Fibroblast of skin of back (primary cell): ENCODE measurements at places on chromosomes 2 and 18.

GRCh38 chr18:13579874-13580273 is 146.5 kb downstream of the FAM210A start:
- no peak for DNase-seq

DNA sequence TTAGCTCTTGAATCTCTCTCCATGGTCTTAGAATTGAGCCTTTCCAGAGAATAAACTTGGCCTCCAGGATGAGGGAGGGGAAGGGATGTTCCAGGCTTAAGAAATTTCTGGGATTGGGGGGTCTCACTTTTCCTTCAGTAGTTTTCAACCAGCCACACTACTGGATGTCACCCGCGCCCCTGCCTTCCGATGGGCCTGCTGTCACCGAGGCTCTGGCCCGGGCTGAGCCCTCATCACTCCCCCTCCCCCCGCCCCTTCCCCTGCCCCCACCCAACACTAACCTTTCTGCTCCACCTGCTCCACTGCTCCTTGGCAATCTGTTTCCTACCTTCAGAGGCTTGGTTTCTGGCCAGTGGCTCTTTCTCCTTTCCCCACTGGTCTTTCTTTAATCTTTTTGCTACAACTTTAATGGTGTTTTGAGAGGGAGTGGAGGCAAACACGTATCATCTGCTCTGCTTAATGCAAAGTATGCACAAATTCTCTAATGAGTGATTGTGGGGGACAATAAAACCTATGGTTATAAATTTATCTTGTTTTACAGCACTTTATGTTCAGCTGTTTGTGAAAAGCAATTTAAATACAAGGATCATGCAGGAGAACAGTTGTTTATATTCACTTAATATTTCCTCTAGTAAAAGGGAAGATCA is 155.1 kb downstream of the WDSUB1 start:
- DNase-seq, result no peak

DNA sequence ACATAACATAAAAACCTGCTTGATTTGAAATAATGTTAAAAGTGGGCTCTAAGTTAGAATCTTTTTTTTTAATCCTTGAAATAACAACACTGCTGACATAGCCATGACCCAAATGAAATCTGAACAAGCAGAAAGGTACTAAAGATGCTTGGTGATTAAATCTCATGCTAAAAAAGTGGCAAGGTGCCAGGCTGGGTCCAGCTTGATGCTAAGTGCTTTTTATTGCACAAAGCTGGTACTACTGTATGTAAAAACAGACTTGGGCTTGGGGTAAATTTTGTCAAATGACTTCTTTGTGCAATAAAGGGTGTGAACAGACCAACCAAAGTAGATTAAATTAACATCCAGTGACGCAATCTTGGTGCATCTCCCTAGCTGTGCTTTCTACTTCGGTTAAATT is 13.4 kb downstream of the BCL11A start:
- DNase-seq, result no peak

DNA sequence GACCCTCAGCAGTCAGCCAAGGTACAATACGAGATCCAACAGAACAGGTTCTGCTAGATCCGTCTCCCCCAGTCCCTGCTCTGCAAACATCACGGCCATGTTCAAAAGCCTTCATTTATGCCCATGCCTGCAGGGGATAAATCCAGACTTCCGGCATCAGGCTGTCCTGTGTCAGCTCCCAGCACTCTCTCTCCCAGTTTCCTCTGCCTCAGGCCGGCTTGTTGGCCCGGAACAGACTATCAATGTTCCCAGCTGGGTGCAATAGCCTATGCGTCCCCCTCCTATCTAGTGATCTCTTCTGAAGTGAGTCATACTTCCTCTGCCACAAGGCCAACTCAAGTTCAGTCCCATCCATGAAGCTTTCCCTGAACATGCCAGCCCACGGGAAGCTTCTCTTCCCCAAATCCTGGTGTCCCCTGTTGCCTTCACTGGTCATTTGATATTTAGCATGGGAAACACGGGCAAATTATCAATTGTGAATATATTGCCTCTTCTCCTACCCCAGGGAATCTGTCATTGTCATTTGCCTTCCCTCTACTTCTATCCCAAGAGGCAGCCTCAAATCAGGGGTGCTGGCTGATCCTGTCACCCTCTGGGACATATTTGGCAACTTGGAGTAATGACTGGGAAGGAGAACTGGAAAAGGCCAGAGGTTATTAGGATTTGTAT is 51.1 kb downstream of the CAPN13 start:
- DNase-seq, result peak; percentile 65

- no peak for DNase-seq
These were observed 48.3 kb upstream of the ITGA4 start for GRCh38 chr2:181408861-181409260.

GRCh38 chr18:21513741-21514140 is 86.8 kb downstream of the ESCO1 start:
- no peak for DNase-seq

- DNase-seq, result peak; percentile 85
These were observed 36.1 kb downstream of the SPIRE1 start for GRCh38 chr18:12621742-12622306.

GRCh38 chr2:23283-23682 is 23.0 kb downstream of the FAM110C start:
- no peak for DNase-seq

DNA sequence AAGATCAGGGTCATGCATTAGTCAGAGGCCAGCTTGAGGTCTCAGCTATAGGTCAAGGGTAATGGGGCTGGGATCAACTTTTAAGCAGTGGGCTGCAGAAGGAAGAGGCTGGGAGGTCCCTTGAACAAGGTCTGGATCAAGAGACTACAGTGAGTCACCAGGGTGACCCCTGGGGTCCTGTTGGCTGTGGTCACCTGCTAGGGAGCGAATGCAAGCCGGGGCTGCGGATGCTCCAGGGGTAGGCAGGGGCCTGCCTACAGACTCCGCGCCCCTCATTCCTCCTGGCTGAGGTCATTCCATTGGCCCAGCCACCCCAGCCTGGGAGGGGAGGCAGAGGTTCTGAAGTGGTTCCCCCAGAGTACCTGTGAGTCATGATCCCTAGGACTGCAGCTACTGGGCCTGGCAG is 110.4 kb downstream of the CYP26B1 start:
- no peak for DNase-seq

DNA sequence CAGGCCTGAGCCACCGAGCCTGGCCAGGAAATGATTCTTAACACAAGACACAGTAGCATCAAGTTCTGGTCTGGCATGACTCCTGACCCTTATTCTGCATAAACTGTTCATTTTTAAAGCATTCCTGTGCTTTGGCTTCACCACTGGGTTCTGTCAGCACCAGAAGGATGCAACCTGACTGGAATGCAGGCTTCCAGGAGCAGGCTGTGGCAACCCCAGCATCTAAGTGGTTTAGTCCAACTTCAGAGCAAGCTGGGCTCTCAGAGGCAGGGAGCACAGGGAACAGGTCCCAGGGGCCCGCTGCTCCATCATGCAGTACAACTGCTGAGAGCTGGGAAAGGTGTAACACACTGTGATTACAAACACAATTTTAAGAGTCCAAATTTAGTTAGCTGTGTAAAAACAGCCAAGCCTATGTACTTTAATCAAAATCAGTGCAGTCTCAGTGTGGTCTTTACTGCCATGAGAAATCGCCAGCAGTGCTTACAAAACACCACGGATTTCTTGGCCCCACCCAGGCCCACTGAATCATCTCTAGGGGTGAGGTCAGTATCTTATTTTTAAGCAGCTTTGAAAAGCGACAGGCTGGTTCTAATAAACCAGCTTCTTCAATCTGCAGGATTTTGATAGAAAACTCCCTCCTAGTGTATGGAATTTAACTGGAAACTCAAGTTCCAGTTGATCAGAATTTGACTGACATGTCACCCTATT is 44.4 kb upstream of the TMEM182 start:
- DNase-seq, result peak; percentile 57

DNA sequence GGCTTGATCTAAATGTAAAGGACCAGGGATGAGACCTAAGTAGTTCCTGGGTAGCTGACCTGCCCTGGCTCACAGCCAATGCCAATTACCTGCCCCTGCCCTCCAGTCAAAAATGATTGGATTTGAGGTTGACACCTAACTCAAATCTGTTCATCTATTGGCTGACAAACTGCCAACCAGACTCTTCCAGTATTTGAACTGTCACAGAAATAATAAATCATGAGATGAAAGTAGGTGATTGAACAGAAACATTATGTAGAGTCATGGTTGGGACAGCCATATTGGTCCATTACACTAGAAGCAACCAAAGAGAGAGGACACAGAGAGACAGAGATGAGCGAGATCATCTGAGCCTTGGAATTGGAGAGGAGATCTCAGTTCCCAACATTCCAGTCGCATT is 109.1 kb downstream of the ATL2 start:
- DNase-seq, result peak; percentile 25

DNA sequence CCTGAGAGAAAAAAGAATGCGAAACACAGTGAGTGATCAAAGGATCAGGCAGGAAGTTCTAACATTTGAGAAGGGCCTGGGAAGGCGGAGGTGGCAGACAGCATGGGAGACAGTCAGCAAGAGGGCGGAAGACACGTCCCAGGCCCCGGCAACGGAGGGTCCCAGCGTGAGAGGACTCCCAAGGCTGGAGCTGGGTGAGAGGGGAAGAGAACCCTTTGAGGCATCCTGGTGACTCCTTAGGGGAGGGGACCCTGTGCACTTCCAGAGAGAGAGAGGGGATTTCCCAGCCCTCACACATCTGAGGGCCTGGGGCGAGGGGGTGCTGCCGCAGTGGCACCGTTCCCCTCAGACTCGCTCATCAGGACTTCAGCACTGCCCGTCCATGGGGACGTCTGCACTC is 133.4 kb downstream of the RTP5 start:
- no peak for DNase-seq

- peak; percentile 45 for DNase-seq
These were observed 21.9 kb downstream of the MRPL35 start for GRCh38 chr2:86221066-86221684.

GRCh38 chr2:18123577-18123976 is 245.1 kb downstream of the KCNS3 start:
- no peak for DNase-seq

- DNase-seq, result no peak
These were observed 155.7 kb downstream of the DYSF start for GRCh38 chr2:71609029-71609428.

GRCh38 chr2:142974288-142975024 is 97.0 kb downstream of the KYNU start:
- peak; percentile 70 for DNase-seq

- DNase-seq, result no peak
These were observed 1.4 kb downstream of the DES start for GRCh38 chr2:219419331-219420197.

DNA sequence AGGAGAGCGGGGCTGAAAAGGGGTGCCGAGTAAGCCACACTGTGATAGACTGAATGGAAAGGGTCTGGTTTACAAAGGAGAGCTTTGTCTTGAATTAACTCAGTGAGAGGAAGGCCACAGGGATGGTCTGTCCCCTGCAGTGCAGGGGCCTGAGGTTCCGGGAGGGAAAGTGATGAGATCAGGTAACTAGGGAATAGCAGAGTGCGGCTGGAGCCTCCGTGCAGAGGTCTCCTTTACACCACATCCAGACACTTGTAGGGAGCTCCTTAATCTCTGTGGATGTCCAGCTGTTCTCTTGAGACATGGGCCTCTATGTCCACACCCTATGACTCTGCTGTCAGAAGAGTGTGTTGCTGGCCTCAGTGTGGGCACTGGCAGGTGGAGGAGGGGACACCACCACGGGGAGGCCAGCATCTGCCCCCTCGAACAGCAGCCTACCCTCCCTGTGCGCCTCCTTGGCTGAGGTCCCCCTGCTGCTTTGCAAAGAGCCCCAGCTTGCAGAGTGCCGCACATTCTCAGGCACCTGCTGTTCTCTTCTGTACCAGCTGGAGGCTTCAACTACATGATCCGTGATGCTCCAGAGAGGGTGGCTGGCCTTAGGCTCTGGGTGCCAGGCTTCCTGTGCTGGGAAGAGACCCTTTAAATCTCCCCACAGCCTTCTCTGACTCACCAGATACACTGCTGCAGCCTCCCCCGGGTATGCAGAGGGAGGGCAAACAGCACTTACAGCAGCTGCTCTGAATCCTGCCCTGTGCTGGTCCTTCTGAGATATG is 25.9 kb downstream of the ENOSF1 start:
- peak; percentile 9 for DNase-seq

GRCh38 chr2:64562148-64562784 is 38.1 kb downstream of the AFTPH start:
- peak; percentile 30 for DNase-seq

- DNase-seq, result no peak
These were observed 510.4 kb upstream of the CNTNAP5 start for GRCh38 chr2:123514613-123515207.

GRCh38 chr2:199273042-199273511 is 184.7 kb downstream of the SATB2 start:
- peak; percentile 54 for DNase-seq

GRCh38 chr18:49768051-49768391 is 45.3 kb downstream of the ACAA2 start:
- peak; percentile 51 for DNase-seq

GRCh38 chr2:37871456-37872191 is 53.5 kb upstream of the RMDN2 start:
- peak; percentile 85 for DNase-seq

- DNase-seq, result peak; percentile 13
These were observed 198.4 kb downstream of the NYAP2 start for GRCh38 chr2:225597911-225598310.

GRCh38 chr2:197560146-197560665 is 44.3 kb downstream of the MOB4 start:
- no peak for DNase-seq

DNA sequence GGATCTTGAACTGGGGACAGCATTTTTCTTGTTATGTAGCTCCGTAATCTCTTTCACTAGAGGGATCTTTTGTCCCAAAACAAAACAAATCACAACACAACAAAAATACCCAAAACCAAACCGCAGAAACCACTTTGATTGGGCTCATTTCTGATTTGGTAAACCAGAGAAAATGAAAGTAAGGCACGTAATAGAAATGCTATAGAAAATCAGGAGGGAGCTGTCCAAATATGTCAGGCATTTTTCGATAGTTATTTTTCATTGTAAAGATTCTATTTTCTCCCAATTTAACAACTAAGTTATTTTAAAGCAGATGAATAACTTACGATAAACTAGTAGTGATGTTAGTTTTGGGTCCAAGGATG is 406.5 kb downstream of the XIRP2 start:
- DNase-seq, result peak; percentile 15

DNA sequence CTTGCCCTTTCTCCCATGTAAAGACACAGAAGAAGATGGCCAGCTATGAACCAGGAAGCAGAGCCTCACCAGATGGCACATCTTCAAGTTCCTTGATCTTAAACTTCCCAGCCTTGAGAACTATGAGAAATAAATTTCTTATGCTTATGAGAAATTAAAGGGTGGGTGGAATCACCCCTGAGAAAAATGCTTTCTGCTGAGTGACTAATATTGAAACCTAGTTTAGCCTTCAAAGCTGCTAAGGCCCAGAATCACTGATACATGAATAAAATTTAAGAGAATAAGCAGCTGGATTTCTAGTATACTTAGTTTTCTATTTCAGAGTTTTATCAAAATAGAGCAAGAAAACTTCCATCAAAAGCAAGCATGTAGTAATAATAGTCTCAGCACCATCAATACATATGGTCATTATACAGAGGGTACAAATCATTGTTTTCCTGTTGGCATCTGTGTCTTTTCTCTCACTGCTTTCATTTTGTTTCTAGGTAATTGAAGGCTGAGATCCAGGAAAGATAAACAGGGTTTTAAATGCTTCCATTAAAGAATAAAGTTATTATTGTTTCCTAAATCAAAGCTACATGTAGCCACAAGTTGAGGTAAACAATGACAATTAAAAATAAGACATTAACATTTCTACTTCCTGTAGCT is 53.3 kb upstream of the COL5A2 start:
- DNase-seq, result peak; percentile 13

- DNase-seq, result peak; percentile 33
These were observed 38.5 kb downstream of the KCTD18 start for GRCh38 chr2:200471324-200471848.
